Effector memory CD8-positive, alpha-beta T cell (primary cell): ENCODE measurements at places on chromosomes 16 and 17.

DNA sequence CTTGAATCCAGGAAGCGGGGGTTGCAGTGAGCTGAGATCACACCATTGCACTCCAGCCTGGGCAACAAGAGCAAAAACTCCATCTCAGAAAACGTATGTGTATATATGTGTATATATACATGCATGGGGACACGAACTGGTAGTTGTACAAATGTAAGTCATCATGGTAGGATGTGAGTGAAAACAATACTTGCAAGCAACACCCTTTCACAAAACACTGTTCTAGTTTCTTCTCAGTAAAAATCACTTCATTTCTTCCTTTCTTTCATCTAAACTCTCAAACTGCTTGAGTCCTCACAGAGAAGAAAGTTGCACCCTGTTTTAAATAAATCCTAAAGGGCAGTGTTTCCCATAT, 51.8 kb downstream of the METTL16 start:
- peak overlapping the region; percentile 49 for H3K27ac ChIP-seq
- H3K4me1 ChIP-seq = no peaks in the 10 kb centered on the region
- no peak for DNase-seq

DNA sequence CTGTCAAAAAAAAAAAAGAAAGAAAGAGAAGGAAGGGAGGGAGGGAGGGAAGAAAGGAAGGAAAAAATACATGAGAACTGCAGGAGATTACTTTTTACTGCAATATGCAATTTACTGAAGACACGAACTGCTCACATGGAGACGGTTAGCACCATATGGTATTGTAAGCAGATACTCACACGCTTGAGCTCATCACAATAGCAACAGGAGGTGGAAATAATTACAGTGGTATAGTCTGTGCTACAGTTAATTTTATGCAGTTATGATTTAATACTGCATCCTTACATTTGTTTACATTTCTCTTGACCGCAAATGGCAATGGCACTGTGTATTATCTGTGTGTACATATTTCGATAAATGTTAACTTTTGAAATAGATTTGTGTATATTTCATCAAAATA, 21.4 kb upstream of the SLC46A1 start:
- no peak for DNase-seq
- H3K36me3 ChIP-seq = no peaks in the 10 kb centered on the region
- no peak overlapping the region for H3K27ac ChIP-seq
- no peak overlapping the region for H3K4me3 ChIP-seq
- H3K27me3 ChIP-seq = peaks cover 33% of the 10 kb centered on the region
- no peaks in the 10 kb centered on the region for H3K4me1 ChIP-seq

DNA sequence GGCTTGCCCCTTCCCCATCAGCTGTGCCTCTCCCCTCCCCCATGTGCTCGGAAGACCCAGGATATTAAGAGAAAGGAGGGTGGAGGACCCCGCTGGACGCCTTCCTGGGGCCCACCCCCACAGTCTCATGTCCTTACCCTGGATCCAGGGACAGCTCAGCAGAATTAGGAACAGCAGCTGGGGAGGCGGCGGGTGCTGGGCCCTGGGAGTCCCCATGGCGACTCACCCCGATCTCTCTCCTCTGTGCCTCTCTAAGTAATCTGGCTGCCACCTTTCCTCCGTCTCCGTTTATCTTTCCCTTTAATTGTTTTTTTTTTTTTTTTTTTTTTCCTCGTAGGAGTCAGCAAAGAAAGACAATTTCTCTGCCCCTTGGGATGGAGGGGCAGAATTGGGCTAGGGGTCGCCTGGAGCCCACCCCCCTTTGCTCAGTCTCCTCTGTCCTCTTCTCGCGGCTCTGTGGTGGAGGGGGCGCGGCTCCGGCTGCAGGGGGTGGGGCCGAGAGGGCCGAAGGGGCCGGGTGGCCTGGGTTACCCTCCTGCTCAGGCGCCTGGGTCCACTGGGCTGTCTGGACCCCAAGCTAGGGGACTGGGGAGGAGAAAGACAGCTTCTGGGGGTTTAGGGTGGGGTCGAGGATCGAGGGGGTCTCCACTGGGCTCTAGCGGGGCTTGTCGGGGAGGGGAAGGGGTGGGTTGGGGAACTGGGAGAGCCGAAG, 390 bp downstream of the SEZ6L2 start:
- no peaks in the 10 kb centered on the region for H3K36me3 ChIP-seq
- no peak for DNase-seq
- H3K4me3 ChIP-seq = no peak overlapping the region
- H3K4me1 ChIP-seq = peaks cover 6% of the 10 kb centered on the region
- no peak overlapping the region for H3K27ac ChIP-seq
- H3K27me3 ChIP-seq = peaks cover 64% of the 10 kb centered on the region

GRCh38 chr16:20410121-20410723, 888 bp downstream of the ACSM5 start:
- peaks cover 1% of the 10 kb centered on the region for H3K36me3 ChIP-seq
- DNase-seq = no peak
- H3K27me3 ChIP-seq = peaks cover 31% of the 10 kb centered on the region

- no peak overlapping the region for H3K4me3 ChIP-seq
- no peak overlapping the region for H3K27ac ChIP-seq
- H3K4me1 ChIP-seq = no peaks in the 10 kb centered on the region
- no peaks in the 10 kb centered on the region for H3K27me3 ChIP-seq
- no peak for DNase-seq
Measured at GRCh38 chr17:45093444-45094110, 32.5 kb downstream of the NMT1 start.

DNA sequence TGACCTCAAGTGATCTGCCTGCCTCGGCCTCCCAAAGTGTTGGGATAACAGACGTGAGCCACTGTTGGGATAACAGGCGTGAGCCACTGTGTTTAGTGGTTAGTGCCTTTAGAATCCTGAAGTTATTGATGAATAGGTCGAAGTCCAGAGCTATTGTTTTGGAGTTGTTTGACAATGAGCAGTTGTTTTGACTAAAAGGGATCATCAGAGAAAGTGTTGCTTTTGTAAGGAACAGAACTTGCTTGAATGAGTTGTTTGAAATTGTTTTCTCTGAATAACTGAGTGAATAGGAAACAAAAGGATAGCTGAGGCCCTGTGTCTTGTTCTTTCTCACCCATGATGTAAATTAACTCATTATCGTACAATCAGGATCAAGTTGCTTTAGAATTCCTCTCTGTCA, 46.6 kb downstream of the PRPSAP2 start:
- H3K4me1 ChIP-seq = peaks cover 25% of the 10 kb centered on the region
- no peak overlapping the region for H3K4me3 ChIP-seq
- H3K27ac ChIP-seq = no peak overlapping the region
- peaks cover 52% of the 10 kb centered on the region for H3K36me3 ChIP-seq
- no peak for DNase-seq

DNA sequence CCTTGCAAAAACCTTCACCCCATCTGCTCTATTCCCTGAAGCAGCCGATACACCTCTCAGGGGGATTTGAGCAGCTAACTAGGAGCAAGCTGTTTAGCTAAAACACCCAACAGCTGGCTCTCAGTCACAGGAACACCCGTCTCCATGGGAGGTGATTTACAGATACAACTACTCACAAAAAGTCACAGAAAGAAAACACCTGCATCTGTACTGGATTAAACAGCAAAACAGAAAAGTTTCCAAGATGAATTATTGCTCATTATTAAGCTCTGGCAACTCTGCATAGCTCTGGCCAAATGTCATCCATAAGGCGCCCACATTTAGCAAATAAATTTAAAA, 22.3 kb downstream of the GJC1 start:
- no peak overlapping the region for H3K27ac ChIP-seq
- no peaks in the 10 kb centered on the region for H3K36me3 ChIP-seq
- H3K27me3 ChIP-seq = peaks cover 26% of the 10 kb centered on the region
- no peaks in the 10 kb centered on the region for H3K4me1 ChIP-seq
- DNase-seq = no peak

DNA sequence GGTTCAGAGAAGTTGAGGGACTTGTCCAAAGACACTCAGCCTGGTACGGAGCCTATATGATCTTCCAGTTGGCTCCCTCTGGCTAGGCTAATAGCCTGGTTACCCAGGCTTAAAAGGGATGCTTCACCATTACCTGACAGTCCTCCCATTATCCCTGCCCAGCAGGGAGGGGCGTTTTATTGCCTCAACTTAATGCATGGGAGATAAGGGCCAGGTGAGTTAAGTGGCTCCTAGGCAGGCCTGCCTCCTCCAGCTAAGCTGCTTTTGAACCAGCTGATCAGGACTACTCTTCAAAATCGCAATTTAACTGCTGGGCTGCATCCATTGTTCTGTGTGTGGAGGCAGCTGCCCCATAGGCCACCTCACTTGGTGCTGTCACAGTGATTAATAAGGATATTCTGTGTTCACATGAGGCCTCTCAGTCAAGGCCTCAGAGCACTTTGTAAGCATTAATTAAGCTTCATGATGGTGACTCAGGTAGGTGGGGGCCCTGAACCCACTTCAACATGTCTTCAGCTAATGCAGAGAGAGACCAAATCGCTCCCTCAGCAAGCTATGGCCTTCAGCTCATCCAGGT, 27.9 kb downstream of the SMPD3 start:
- H3K4me3 ChIP-seq = no peak overlapping the region
- H3K36me3 ChIP-seq = no peaks in the 10 kb centered on the region
- no peaks in the 10 kb centered on the region for H3K27me3 ChIP-seq
- DNase-seq = no peak

- peaks cover 28% of the 10 kb centered on the region for H3K36me3 ChIP-seq
- peak overlapping the region; percentile 95 for H3K27ac ChIP-seq
- no peaks in the 10 kb centered on the region for H3K27me3 ChIP-seq
Measured at GRCh38 chr17:82217120-82217529, 4.5 kb upstream of the CCDC57 start.

GRCh38 chr16:80387318-80387921, 153.4 kb upstream of the DYNLRB2 start:
- no peak for DNase-seq
- no peaks in the 10 kb centered on the region for H3K4me1 ChIP-seq
- H3K27ac ChIP-seq = no peak overlapping the region
- H3K36me3 ChIP-seq = no peaks in the 10 kb centered on the region
- H3K4me3 ChIP-seq = no peak overlapping the region

- H3K27me3 ChIP-seq = no peaks in the 10 kb centered on the region
- peak overlapping the region; percentile 89 for H3K27ac ChIP-seq
- H3K36me3 ChIP-seq = peaks cover 3% of the 10 kb centered on the region
- H3K4me1 ChIP-seq = peaks cover 69% of the 10 kb centered on the region
Measured at GRCh38 chr16:57127836-57128235, 35.5 kb downstream of the CPNE2 start.

- H3K27ac ChIP-seq = peak overlapping the region; percentile 62
- H3K4me1 ChIP-seq = peaks cover 13% of the 10 kb centered on the region
- no peak for DNase-seq
- H3K27me3 ChIP-seq = no peaks in the 10 kb centered on the region
- peak overlapping the region; percentile 74 for H3K4me3 ChIP-seq
Measured at GRCh38 chr17:64399071-64399766, 8.6 kb upstream of the PECAM1 start.

DNA sequence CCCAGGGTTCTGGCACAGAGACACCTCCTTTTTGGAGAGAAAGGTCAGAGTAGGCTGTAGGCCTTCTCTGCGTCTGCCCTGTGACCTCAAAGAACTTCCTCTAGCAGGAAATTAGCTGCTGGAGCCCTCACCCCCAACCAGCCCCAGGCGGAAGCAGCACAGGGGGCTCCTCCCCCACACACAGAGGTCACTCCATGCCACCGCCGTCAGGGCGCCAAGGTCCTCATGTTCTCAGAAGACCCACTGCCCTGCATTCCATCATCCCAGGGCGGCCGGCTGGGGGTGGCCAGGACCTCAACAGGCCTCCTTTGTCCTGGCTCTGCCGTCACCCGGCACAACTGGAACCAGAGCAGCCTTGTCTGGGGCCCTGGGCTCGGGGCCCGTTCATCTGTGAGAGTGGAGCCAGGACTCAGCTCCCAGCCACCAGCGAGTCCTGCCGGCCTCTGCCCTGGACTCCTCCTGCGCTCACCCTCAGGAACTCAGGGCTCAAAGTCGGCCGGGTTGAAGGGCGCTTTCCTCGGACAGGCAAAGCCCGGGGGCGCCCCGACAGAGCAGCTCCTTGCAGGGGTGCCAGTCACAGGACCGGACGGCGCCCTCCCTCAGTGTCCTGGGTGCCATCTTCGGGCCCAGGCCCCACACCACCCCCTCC, 1.2 kb downstream of the TMC6 start:
- peak; percentile 65 for DNase-seq
- H3K4me1 ChIP-seq = peaks cover 51% of the 10 kb centered on the region
- peak overlapping the region; percentile 87 for H3K27ac ChIP-seq
- no peaks in the 10 kb centered on the region for H3K27me3 ChIP-seq

DNA sequence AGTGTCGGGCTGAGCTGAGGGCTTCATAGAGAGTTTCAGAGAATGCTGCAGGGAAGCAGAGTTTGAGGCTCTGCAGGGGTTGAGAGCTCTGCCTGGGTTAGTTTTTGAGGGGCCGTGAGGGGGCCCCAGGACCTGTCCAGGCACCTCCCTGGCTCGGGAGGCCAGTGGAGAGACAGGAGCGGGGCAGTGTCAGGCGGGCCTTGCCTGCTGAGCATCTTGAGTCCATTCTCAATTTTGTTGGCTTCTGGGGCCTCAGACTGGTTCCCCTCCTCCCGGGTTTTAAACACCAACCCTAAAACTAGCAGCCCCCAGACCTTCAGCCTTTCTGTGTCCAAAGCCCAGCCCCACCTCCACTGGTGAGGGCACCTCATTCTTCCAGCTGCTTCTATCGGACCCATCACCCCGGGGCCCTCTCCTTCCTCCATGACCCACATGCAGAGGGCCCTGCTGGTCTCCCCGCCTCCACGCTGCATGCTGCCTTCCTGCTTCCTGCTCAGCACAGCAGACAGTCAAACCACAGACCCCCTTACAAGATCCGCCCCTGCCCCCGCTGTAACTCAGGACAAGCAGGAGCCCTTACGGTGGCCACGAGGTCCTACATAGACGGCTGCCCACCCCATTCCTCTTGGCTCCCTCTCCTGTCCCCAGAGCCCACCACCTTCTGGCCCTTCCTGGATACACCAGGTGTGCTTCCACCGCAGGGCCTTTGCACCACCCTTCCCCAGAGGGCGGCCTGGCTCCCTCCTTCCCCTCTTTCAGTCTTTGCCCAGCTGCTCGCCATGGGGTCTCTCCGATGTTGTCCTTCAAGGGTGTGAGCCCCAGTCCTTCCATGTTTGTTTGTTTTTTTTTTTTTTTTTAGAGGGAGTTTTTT, 3.8 kb downstream of the RNF213 start:
- no peak overlapping the region for H3K4me3 ChIP-seq
- peaks cover 44% of the 10 kb centered on the region for H3K4me1 ChIP-seq
- H3K27ac ChIP-seq = peak overlapping the region; percentile 90
- H3K36me3 ChIP-seq = peaks cover 38% of the 10 kb centered on the region

- H3K27ac ChIP-seq = no peak overlapping the region
- no peaks in the 10 kb centered on the region for H3K27me3 ChIP-seq
- H3K4me1 ChIP-seq = no peaks in the 10 kb centered on the region
- no peak overlapping the region for H3K4me3 ChIP-seq
- DNase-seq = no peak
Measured at GRCh38 chr17:30309591-30309990, 17.8 kb upstream of the BLMH start.

GRCh38 chr17:27539152-27539551, 82.9 kb downstream of the KSR1 start:
- no peak for DNase-seq
- no peaks in the 10 kb centered on the region for H3K27me3 ChIP-seq
- peaks cover 38% of the 10 kb centered on the region for H3K4me1 ChIP-seq

DNA sequence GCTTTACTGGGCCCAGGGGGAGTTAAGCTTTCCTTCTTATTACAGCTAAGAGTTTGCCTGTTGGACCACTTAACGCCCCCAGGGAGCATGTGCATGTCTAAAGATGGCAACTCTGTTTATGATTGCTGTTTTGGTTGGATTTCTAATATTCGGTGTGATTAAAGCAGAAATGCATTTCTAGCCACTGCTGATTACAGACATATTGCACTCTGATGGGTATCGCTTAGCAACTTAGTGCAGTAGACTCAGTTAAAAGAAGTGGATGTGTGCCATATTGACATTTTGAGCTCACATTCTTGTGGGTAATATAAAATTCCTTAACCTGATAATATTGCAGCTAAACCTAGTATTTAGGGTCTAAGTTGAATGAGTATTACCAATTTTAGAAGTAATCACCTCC, 4.2 kb downstream of the NF1 start:
- no peak overlapping the region for H3K4me3 ChIP-seq
- DNase-seq = no peak
- peaks cover 10% of the 10 kb centered on the region for H3K36me3 ChIP-seq
- no peaks in the 10 kb centered on the region for H3K27me3 ChIP-seq
- H3K27ac ChIP-seq = no peak overlapping the region
